ENCODE measurements at places on chromosomes 5 and 9.
A peak's percentile ranks its signal among the peaks of the same experiment; 100 is the strongest.

GRCh38 chr9:125524583-125525355 is 182.2 kb downstream of the MAPKAP1 start:
- no peak for DNase-seq

GRCh38 chr9:98709968-98710965 is 1.5 kb upstream of the GABBR2 start:
- no peak for DNase-seq

DNA sequence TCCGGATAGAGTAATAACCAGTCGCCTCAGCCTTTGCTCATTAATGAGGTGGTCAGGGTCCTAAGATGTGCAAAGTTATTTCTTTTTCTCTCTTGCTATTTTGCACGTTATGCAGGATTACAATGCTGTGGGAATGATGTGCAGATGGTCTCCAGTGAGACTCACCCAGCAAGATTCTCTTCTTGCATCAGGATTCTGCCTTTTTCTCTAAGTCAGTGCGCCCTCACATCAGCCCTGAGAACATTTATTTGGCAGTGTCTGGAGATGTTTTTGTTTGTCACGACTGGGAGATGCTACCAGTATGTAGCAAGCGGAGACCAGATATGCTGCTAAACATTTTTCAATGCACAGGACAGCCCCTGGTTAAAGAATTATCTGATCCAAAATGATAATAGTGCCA is 280.3 kb upstream of the WWC1 start:
- DNase-seq = no peak

DNA sequence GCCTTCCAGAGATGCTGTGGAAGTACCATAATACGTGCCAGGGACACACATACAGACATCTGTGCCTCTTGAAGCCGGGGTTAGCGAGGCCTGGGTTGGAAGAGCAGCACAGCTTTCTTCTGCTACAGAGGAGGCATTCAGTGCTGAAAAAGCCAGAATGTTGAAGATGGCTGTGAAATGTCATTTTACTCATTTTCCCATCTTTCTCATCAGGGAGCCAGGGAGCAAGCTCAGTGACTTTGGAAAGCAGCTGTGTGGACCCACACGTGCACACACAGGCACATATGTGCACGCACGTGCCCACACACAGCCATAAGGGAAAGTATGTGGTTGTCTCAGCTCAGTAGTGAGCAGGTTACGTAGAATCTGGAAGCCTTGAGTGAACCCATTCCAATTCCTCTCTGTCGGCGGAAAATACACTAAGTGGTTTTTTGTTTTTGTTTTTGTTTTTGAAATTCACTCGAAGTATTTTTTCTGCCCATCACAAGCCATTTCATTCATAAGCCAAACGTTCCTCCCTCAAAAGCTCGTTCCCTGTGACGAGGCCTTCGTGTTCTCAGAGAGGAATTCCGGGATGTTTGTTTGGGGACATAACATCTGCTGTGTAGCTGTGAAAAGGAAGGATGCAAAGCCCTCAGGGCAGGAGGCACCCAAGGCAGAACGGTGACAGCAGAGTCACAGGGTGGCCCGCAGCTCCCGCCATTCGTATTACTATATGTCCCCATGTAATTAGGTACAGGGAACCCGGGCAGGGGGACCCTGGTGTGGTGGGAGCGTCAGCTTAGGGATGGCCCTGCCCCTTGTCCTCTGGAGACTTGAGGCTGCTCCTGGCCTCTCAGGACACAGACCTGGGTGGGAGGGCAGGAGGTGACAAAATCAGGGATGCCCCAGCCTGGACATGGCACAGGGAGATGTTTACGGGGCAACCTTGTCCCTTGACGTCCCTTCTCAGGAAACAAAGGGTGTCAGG is 29.0 kb upstream of the ANKRD33B start:
- no peak for DNase-seq

- no peak for DNase-seq
These were observed 109.5 kb downstream of the C9orf50 start for GRCh38 chr9:129511285-129511900.

DNA sequence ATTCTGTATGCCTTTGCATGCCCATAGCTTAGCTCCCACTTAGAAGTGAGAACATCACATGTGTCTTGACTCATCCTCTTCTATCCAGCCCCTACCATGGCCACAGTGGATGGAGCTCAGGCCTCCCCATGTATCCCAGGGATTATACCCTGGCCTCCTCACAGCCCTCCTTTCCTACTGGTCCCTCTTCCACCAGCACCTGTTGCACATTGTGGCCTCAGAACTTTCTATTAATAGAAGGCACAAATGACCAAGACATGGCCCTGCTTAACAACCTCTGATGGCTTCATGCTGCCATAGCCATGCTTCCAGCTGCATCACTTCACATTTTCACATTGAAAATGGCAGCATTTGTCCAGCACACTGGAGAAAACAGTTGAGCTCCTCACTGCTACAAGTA is 315.4 kb downstream of the CDK5RAP2 start:
- DNase-seq = no peak

- DNase-seq = no peak
These were observed 137.8 kb upstream of the RGMB start for GRCh38 chr5:98635656-98636055.

- no peak for DNase-seq
These were observed 111.8 kb upstream of the APC start for GRCh38 chr5:112625689-112626438.

GRCh38 chr5:129199308-129199707 is 104.8 kb downstream of the ISOC1 start:
- DNase-seq = no peak

GRCh38 chr5:43315263-43315662 is 2.1 kb upstream of the HMGCS1 start:
- no peak for DNase-seq

DNA sequence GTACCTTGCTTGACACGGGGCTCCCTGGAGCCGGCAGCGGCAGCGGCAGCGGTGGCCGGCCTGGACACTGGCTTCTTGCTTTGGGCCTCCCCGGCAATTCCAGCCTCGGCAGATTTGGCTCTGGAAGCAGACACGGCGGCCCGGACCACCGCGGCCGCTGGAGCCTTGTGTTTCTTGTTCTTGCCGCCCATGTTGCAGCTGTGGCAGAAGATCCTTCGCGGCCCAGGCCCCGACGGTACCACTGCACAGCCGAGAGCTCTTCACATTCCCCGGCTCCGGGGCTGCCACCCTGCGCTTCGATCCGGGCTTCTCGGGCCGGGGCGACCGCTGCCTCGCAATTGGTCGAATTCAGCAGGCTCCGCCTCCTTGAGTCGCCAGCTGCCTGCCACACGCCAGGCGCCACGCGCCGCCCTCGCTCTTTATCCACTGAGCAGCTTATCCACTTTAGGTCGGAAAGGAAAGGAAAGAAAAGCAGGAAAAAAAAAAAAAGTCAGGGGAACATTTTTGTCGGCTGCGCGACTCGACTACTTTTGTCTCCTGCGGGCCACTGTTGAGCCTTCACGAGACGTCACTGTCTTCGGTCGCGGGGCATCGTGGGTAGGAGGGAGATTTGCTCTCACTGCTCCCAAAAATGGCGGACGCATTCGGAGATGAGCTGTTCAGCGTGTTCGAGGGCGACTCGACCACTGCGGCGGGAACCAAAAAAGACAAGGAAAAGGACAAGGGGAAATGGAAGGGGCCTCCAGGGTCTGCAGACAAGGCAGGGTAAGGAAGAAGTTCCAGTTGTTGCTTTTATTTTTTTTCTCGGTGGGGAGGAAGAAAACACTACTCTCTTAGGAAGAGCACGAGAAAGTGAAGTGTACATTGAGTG is at the start of the genes DHX29 and MTREX:
Gene DHX29 (minus strand): TSS at position 312 of the 871 bp plus-strand sequence. CDS start 121 bp downstream, at position 191.
Gene MTREX (plus strand): TSS at position 607 of the 871 bp plus-strand sequence. CDS start 25 bp downstream, at position 632.
- peak; percentile 95 for DNase-seq

GRCh38 chr5:167332309-167332708 is 959.1 kb upstream of the WWC1 start:
- no peak for DNase-seq

DNA sequence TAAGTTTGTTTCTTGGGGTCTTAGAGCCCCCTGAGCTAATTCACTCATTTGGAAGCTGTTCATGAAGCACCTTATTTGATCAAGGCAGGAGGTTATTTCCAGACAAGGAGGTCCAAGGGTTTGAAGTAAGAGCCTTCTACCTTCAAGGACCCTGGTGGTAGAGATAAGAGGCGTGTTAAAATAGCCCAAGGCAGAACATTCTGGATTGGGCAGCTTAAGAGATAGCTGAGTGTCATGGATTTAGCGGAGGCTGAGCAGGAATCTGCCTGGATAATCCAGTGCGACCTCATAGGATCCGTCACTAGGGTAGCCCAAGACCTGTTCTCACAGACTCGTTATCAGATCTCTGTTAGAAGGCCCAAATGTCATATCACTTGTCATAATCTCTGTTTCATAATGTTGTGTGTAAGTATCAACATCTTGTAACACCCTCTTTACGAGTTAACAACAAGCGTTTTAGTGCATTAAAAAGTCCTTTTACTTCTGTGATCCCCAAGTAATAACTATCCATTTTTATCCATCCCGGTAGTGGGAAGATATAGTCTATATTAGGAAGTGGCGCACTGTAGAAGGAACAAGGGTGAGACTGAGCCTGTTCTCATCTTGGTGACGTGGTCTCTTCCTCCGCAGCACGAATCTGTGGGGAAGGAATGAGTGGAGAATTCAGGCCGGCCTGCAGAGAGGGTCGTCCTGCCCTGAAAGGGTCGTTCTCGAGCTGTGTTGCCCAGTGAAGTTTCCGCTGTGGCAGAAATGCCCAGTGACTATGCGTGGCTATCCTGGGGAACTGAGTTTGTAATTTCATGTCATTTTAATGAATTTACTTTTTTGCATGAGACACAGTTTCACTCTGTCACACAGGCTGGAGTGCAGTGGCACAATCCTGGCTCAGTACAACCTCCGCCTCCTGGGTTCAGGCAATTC is 28.8 kb downstream of the SLC25A25 start:
- DNase-seq = no peak

DNA sequence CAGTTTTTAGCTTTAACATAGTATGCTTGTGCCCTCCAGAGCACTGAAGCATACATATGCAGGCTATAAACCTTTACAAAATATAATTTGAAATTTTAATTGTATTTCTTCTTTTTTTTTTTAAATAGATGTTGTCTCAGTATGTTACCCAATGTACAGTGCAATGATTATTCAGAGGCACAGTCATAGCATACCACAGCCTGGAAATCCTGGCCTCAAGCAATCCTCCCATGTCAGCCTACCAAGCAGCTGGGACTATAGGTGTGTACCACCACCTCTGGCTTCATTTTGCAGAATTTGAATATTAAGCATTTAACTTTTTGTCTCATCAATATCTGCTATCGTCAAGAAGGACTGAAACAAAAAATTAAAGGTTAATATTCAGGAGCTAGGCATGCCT is 16.9 kb upstream of the ZNF782 start:
- no peak for DNase-seq

GRCh38 chr5:38556599-38557307 is at the start of gene LIFR:
Gene LIFR, minus strand, starts transcription at chr5:38556646. Its CDS starts 25,999 bp downstream, at chr5:38530647.
- DNase-seq = peak; percentile 87

- no peak for DNase-seq
These were observed 56.9 kb upstream of the IL7R start for GRCh38 chr5:35799753-35800152.

DNA sequence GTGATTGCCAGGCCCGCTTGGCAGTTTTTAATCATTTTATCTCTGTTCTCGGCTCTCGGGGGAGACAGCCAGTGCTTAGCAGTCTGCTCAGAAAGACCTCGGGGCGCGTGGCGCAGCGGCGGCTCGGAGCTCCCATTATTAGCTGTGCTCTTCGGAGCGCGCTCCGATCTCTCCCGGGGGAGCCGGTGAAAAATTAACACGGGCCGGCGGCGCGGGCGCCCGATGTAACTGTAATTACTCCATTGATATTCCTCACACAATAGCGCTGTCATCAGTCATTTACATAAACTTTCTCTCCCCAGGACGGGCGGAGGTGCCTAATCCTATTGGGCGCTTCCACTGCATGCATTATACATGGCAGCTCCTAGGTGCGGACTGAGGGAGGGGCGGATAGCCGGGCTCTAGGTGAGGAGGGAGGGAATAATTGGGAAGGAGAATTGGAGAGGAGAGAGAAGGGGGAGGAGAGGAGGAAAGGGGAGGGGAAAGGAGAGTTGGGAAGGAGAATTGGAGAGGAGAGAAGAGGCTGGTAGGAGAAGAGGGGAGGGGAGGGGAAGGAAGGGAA is 24.9 kb downstream of the LMX1B start:
- DNase-seq = no peak

DNA sequence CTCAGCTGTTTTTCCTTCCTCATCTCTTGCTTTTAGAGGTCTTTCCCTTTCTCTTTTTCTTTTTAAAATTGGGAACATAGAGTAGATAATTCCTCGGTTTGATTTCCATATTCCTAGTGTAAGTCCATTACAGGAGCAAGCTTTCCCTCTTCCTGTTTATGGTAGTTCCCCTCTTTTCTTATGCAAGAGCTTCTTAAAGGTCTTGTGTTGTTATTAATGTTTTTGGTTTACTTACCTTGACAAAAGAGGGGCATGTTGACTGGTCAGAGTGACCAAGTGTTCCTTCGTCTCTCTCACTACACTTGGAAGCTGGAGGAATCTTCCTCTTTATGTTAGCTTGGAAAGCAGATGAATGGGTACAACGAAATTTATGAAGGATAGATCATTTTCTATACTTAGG is 8.3 kb downstream of the ATG10 start:
- DNase-seq = no peak

DNA sequence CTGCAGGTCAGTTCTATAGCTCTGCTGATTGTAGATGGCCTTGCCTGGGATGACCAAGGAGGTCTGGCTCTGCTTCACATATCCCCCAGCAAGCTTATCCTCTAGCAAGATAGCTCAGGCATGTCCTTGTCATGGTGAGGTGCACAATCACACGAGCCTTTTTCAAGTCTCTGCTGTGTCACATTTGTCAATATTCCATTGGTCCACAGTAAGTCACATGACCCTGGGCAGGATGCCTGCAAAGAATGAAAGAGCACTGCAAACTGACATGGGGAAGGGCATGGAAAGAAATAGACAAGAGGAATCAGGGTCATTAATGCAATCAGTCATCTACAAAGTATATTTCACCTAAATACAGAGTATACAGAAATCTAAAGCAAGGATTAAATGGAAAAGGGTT is 142.0 kb downstream of the RORB start:
- DNase-seq = no peak

DNA sequence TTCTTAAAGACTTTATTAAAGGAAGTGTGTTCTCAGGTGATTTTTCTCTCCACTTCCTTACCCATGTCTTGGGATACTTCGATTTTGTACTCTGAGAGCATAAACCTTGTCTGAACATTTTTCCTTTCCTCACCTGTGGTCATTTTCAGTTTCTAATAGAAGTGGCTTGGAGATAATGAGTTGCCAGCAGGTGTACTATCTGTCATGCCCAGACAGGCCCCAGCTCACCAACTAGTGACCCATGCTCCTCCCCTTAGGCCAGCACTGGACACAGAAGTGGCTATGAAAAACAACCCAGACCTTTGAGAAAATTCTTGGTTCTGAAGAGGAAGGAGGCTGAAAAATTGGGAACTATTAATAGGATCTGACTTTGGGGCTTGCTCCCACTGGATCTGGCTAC is 49.2 kb upstream of the SMIM32 start:
- DNase-seq = no peak
